ENCODE measurements at places on chromosomes 3 and 15.

DNA sequence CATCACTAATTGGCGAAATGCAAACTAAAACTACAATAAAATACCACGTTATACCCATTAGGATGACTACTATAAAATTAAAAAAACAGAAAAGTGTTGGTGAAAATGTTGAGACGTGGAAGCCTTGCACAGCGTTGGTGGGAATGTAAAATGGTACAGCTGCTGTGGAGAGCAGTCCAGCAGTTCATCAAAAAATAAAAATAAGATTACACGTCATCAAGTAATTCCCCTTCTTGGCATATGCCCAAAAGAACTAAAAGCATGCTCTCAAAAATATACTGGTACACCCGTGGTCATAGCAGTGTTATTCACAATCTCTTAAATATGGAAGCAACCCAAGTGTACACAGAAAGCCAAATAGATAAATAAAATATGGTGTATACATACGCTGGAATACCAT is 71.8 kb upstream of the NDN start:
- no peak for DNase-seq

- no peak for DNase-seq
Measured at GRCh38 chr15:29400701-29401100, 131.1 kb upstream of the NSMCE3 start.

- no peak for DNase-seq
Measured at GRCh38 chr15:38227941-38228340, 24.7 kb upstream of the SPRED1 start.

DNA sequence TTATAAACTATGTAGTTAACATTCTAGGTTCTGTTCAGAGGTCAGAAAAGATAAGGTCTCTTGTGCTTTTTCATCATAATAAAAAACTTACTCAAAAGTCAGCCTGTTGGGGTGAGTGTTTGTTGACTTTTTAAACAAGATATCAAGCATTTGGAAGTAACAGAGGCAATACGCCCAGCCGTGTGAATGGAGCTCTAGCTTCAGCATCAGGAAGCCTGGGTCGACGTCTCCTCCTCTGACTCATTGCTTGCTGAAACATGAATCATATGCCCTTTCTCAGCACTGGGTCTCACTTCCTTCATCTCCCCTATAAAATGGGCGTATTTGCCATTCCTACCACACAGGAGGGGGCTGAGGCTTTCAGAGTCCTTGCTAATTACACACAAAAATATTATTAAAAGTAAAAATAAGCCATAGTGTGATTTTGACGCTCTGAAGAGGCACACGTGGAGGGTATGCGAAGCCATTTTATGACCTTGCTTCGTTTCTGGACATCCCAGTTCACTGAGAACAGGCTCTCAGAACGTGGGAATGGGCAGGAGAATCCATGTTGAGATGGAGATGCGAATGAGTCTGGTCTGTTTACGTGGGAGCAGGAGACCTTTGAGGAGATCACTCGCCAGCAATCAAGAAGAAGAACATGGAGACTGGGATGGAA is 220.8 kb upstream of the TPRG1 start:
- no peak for DNase-seq

DNA sequence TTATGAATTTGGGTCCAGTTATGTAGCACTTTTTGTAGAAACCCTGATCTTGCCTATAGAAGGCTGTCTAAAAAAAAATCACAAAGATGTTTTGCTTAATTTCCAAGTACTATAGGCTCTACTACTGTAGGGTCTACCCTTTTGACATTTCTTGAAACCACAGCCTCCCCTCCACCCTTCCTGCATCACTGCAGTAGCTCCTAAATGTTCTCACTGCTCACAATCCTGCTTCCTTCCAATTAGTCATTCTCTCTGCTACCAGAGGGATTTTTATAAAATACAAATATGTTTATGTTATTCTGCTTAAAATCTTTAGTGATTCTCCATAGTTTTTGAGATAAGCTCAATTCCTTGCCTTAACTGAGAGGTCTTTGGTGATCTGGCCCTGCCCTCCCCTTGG is 114.0 kb downstream of the CYP19A1 start:
- DNase-seq, result no peak

GRCh38 chr3:23837286-23837685 is 31.5 kb downstream of the UBE2E1 start:
- DNase-seq, result no peak
